ENCODE measurements at places on chromosomes 16 and 17.

DNA sequence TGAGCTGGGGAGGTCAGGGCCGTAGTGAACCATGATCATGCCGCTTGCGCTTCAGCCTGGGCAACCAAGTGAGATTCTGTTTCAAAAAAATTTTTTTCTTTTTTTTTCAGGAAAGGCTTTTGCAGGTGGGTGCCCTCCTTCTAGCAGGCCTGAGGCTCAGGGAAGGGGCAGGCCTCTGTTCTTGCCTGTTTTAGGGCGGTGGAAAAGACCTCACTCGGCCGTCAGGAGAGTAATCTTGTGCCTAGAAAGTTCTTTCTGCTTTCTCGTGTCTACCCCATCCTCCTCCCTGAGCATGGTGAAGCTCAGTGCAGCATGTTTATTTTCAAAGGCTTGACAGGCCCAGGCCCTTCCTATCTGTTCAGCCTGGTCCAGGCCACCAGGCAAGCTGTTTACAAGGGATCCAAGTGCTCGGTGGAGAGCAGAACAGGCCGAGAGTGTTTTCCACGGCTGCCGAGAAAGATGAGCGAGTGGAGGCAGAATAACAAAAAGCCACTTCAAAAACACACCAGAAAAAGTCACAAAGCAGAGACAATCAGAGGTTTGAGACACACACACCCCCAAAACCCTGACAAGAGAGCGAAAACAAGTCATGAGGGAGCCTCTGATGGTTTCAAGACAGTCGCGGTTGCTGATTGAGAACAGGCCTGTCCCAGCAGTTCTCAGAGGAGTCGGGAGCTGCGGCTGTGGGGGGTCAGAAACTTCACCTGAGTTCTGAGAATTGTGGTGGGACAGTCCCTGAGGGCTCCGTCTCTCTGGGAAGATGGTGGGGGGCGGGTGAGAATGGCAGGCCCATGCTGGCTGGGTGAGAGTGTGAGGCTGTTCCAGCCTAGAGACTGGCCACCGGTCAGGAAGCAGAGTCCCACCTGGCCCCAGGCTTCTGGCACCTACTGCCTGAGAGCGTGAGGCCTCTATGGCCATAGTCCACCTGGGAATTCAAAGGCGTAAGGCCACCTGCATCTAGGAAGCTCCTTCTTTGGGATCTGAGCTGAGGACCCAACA lies 37.5 kb upstream of the CCR7 start:
- DNase-seq, result no peak

DNA sequence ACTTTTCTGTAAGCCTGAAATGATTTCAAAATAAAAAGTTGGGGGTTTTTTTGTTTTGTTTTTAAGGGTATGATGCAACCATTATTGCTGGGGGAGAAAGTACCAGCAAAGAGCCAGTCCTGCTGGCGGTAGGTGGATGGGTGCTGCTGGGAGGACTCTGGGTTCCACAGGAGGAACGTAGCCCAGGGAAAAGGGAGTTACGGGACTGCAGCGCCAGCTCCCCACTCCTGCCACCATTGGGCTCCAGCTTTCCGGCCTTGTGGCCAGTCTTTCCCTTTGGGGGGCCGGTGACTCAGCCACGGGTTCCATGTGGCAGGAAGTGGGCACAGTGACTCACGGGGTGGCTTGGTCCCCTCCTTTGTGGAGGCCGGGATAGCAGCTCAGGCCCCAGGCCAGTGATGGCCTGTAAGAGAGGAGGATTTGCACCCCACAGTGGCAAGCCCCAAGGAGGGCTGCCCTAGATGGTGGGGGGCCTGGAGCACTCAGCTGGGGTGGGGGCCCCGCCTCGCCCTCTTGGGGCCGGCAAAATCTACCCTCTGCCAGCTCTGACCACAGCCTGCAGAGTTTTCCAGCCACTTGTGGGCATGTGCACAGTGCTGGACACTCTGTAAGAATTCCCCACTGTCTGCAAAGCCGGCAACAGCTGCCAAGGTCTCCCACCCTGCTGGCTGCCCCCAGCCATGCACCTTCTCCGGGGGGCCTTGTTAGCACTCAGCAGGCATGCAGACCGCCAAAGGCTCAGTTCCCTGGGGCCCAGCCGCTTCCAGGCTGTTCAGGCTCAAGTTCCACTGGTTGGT lies 30.4 kb downstream of the SOCS3 start:
- DNase-seq, result no peak

DNA sequence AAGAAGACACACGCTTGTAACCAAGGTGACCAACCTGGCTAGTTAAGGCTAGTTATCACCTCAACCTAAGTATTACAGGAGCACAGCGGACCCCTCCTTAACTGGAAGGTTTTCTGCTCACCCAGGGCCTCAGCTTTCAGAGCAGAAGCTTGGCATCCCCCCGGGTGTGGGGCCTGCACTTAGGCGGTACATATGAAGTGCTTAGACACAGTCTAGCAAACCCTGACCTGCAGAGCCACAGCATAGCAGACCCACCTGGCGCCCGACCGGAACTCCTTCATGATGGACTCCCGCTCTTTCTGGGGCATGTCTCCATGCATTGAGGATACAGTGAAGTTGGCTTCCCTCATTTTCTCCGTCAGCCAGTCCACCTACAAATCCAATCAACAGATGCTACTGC lies 9.8 kb downstream of the EIF4A3 start:
- DNase-seq, result no peak

- no peak for DNase-seq
Measured at GRCh38 chr16:80058214-80058613, 457.7 kb upstream of the MAF start.

DNA sequence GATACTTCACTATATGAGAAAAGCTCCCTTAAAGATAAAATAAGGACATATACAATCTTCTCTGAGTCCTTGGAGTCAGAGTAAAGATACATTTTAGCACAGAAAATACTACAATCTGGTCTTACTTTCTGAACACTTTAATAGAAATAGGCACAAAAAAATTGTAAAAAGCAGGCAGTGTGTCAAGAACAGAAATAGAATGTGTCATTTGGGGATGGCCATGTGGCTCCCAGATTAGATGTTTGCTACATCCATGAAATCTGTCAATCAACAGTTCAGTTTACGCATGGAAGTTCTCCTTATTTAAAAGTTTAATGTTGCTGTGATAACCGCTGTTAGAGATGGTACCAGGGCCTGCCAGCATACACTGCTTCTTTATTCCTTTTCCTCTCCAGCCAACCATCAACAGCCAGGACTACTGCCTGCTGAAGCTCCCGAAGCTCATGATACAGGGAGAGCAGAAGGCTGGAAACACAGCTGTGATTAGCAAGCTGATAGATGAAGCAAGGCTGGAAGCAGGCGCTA lies 278.5 kb downstream of the CEP112 start:
- no peak for DNase-seq

GRCh38 chr16:85428168-85428898 lies 184.8 kb upstream of the GSE1 start:
- no peak for DNase-seq

DNA sequence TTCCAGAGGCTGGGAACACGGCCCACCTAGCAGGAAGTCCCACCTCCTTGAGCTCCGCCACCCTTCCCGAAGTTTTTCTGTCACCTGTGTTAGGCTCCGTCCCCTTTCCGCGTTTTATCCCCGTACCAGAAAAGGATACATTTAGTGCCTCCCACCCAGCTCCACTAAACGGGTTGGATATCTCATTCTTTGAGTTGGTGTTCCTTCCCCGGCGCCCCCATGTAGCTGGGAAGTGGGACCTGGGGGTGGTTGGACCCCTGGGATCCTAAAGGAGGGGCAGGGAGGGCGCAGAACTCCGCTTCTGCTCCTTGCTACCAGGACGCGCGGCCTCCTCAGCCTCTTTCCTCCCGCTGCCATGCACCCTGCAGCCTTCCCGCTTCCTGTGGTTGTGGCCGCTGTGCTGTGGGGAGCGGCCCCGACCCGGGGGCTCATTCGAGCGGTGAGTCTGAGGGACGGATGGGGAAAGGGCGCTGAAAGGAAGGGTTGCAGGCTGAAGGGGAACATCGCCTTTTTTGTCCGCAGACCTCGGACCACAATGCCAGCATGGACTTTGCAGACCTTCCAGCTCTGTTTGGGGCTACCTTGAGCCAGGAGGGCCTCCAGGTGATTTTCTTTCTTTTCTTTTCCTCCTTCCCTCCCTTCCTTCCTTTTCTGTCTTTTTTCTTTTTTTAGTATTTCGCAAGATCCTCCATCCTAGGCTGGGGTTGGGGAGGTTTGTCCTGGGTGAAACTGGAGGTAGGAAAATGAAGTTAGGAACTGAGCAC lies 669 bp downstream of the RNF167 start:
- no peak for DNase-seq

- no peak for DNase-seq
Measured at GRCh38 chr17:48752399-48753288, 24.1 kb upstream of the HOXB13 start.

DNA sequence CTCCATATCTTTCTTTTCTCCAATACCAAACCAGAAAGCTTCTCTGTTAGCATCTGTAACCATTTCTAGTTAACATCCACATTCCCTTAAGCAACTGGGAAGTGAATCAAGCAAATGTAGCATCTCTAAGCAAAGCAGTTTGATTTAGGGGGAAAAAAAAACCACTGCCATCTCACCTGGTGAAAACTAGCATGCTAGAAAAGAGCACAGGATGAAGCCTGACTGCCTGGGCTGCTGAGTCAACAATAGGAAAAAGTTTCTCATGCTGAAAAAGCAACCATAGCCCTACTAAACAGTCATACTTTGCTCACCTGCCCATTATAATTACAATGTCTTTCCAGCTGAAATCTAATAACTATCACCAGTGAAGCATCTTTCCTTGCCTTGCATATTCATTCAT lies 139.3 kb downstream of the ANKFN1 start:
- no peak for DNase-seq

GRCh38 chr17:59154721-59155438 lies at the start of gene SKA2:
SKA2 (minus strand) TSS chr17:59155186; CDS start chr17:59155163, 23 bp downstream.
- DNase-seq, result peak; percentile 100

- DNase-seq, result no peak
Measured at GRCh38 chr17:27481327-27481726, 25.1 kb downstream of the KSR1 start.

DNA sequence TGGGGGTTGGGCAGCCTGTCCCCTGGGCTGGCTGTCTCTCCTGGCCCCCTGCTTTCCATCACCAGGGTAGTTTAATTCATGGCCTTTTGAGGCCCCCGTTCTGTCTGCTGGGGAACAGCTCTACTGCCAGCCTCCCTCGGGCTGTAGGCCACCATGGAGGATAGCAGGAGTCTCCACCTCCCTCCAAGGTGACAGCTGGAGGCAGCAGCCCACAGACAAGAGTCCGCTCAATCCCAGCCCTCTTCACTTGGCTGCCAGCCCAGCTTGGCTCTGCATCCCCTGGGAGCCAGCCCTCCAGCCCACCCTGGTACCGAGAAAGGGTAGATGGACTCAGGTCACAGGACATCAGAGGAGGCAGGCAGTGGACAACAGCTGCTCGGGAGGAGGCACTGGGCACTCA lies 194.6 kb upstream of the SDK2 start:
- no peak for DNase-seq

GRCh38 chr16:83482545-83483162 lies 325.1 kb upstream of the HSBP1 start:
- DNase-seq, result no peak

DNA sequence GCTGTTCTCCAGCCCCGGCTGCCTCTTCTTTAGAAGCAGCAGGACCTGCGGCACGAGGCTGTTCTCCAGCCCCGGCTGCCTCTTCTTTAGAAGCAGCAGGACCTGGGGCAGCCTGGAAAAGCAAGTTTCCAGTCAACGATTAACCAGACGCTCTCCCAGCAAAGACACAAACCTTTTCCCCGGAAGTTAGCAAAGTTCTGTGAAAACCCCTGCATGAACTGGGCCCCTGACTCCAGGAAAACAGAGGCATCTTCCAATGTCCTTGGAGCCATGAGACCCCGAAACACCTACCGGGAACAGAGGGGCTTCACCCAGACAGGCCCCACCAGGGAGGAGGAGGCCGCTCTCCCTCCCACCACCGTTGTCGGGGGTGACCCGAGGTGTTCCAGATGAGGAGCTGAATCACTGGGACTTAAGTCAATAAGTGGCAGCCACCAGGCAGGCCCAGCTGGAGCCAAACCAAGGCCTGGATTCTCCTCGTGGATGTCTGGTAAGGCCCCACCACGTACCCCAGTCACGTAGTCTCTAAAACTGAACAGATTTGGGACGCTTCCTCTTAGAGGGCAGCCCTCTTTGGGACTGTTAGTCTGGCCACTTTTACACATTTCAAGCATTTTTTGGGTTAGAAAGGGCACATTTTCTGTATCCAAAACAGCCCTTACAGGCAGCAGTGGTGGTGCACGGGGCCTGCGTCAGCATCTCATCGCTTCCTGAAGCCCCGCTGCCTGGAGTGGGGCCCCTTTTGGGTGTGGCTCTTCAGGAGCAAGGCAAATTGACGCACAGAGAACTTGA lies at the start of gene RPH3AL:
Gene RPH3AL (minus strand): TSS at position 387 of the 792 bp plus-strand sequence. CDS start 25,264 bp downstream, outside the sequence.
- no peak for DNase-seq

- no peak for DNase-seq
Measured at GRCh38 chr17:80927791-80928216, 63.8 kb upstream of the CHMP6 start.

- no peak for DNase-seq
Measured at GRCh38 chr16:56513972-56514371, 5.9 kb downstream of the BBS2 start.

DNA sequence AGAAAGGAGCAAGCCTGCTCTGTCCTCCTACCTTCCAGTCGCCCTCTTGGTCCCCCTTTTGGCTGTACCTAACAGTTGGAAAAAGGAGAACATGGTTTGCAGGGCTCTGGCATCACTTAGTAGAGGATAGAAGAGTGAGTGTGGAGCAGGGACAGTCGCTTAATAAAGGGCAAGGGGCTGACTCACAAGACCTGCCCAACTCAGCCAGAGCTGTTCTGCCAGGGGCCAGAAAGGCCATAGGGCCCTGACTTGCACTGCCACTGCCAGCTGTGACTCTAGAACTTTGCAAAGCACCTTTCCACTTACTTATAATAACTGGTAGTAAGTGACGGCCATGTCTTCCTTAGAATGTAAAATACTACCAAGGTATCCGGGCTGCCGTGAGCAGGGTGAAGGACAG lies 13.5 kb downstream of the PRMT7 start:
- no peak for DNase-seq

DNA sequence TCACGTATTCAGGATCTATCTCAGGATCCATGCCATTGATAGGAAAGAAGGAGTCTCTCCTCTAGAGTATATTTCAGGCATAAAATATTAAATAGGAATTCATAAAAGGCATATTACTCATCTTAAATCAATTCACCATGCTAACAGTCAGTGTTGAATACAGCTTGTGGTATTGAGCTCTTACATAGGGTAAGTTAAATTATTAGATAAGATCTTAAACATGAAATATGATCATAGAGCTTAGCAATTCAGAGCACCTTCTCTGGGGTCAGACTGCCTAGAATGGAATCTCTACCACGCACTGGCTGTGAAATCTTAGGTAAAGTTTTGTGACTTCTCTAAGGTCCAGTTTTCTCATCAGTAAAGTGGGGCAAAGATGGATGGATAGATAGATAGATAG lies 20.7 kb downstream of the MARCHF10 start:
- DNase-seq, result no peak

- DNase-seq, result no peak
Measured at GRCh38 chr17:82278308-82278707, 4.8 kb upstream of the CSNK1D start.

GRCh38 chr17:41009301-41009760 lies 403 bp upstream of the KRTAP3-1 start:
- no peak for DNase-seq
